ENCODE measurements at places on chromosomes 7 and 10.

- DNase-seq: no peak
Observed at GRCh38 chr7:43113622-43114457, 1.4 kb downstream of the HECW1 start.

GRCh38 chr7:34849163-34849960, 187.9 kb downstream of the DPY19L1 start:
- no peak for DNase-seq

- peak; percentile 85 for DNase-seq
Observed at GRCh38 chr7:82507976-82508677, 64.5 kb upstream of the CACNA2D1 start.

DNA sequence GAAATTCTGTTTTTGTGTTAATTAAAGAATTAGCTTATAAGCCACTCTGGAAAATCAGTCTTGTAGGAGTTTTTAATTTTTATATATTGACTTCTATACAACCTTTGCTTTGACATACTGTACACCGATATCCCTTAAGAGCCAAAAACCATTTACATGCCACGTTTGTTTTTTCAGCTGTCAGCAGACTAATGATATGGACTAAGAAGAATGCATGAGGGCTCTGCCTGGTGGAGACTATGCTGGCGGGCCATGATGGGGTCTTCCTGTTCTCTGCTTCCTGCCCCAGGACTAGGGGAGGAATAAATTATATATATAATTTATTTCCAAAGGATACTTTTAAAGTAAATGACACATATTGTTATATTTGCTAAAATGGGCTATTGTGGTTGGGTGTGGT, 96.3 kb downstream of the CDK14 start:
- DNase-seq: peak; percentile 86

DNA sequence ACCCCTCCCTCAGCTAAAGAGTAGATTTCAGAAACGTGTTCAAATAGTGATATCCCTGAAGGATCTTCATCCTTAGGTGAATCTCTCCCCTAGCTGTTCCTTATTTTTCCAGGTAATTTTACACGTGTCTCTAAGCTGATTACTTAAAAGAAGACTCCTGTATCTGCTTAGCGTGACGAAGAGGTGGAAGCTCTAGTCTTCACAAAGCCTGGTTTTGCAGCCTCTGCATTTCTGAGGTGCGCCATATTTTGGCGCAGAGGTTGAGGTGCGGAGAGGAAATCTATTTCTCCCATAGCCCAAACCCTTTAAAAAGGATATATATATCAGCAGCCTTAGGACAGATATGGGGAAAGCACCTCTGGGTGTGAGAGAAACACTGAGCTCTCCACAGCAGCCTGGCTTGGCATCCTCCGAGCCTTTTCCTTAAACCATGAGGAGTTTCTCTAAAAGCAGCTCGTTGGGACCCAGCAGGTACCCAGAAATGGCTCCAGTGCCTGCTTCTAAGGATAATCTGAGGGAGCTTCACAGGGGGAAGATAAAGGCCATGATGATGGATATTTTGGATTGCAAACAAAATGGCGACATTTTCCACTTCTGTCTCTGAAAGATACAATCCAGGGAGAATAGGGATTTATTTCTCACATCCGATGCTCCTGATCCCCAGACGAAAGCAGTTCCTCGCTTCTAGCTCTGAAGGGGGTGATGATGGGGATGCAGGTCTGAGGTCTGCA, 3.0 kb upstream of the HOXA2 start:
- no peak for DNase-seq
